ENCODE measurements at places on chromosomes 16 and 17.
A peak's percentile ranks its signal among the peaks of the same experiment; 100 is the strongest.

GRCh38 chr16:65098916-65099315, 22.9 kb downstream of the CDH11 start:
- no peak for DNase-seq

DNA sequence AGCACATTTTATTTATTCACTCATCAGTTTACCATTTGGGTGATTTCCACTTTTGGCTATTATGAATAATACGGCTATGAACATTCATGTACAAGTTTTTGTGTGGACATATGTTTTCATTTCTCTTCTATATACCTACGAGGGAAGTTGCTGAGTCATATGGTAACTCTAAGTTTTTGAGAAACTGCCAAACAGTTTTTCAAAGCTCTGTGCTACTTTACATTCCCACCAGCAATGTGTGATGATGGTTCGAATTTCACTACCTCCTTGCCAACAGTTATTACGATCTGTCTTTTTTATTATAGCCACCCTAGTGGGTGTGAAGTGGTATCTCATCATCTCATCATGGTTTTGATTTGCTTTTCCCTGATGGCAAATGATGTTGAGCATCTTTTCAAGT, 63.7 kb upstream of the MRTFB start:
- no peak for DNase-seq

GRCh38 chr17:30211371-30211770, 24.1 kb downstream of the SLC6A4 start:
- no peak for DNase-seq

DNA sequence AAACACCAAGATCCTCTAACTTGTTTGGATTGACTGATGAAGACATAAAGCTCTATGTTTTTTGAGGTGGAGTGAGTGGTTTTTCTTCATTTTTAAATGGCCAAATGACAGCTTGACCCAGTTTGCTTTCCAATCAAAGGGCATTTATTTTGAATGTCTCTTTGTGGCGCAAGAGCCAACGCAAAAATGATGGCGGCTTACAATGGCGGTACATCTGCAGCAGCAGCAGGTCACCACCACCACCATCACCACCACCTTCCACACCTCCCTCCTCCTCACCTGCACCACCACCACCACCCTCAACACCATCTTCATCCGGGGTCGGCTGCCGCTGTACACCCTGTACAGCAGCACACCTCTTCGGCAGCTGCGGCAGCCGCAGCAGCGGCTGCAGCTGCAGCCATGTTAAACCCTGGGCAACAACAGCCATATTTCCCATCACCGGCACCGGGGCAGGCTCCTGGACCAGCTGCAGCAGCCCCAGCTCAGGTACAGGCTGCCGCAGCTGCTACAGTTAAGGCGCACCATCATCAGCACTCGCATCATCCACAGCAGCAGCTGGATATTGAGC, 329 bp downstream of the NLK start:
- DNase-seq: peak; percentile 52

GRCh38 chr16:67255553-67256221, 6.9 kb downstream of the SLC9A5 start:
- DNase-seq: no peak

GRCh38 chr16:76668207-76668725, 391.1 kb downstream of the CNTNAP4 start:
- DNase-seq: no peak

DNA sequence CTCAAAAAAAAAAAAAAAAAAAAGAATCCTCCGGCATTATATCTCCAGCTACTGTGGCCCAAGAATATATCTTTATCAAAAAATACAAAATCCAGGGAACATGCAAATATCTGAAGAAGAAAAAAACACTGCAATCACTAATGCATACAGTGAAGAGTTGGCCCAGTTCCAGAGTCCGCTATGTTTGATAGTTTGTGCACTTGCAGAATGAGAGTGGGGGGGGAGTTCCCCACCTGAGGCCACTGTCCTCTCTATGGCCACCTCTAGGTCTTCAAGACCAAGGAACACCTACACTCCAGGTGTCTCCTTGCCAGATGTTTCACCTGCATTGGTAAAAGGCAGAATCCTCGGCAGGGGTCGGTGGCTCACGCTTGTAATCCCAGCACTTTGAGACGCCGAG, 4.0 kb downstream of the ZNF785 start:
- DNase-seq: no peak

DNA sequence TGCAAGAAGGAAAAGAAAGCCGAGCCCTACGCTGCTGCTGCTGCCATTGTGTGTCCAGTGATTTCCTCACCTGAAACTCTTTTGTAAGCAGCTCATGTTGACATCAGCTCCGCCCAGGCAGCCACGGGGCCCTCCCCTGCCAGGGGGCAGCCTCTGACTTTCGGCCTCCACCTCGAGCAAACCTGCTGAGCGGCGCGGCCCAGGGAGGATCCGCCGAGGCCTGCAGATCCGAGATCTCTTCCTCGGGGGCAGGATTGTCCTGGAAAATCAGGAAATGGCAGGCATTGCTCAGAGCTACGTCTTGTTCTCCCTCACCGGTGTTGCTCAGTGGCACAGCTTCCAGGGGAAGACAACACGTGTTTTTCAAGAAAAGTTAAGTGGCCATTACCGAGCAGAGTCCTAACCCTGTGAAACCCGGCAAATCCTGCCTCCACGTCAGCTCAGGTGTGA, 35.6 kb upstream of the ZNF750 start:
- DNase-seq: peak; percentile 55

GRCh38 chr17:83143817-83144231, 64.4 kb downstream of the METRNL start:
- DNase-seq: no peak

- no peak for DNase-seq
Measured at GRCh38 chr17:4582691-4583090, 1.6 kb upstream of the SMTNL2 start.

- peak; percentile 66 for DNase-seq
Measured at GRCh38 chr16:89687092-89687940, 827 bp downstream of the CDK10 start.

GRCh38 chr17:2061441-2061958, 6.6 kb downstream of the HIC1 start:
- no peak for DNase-seq

- no peak for DNase-seq
Measured at GRCh38 chr17:14135906-14136590, 66.7 kb downstream of the COX10 start.

DNA sequence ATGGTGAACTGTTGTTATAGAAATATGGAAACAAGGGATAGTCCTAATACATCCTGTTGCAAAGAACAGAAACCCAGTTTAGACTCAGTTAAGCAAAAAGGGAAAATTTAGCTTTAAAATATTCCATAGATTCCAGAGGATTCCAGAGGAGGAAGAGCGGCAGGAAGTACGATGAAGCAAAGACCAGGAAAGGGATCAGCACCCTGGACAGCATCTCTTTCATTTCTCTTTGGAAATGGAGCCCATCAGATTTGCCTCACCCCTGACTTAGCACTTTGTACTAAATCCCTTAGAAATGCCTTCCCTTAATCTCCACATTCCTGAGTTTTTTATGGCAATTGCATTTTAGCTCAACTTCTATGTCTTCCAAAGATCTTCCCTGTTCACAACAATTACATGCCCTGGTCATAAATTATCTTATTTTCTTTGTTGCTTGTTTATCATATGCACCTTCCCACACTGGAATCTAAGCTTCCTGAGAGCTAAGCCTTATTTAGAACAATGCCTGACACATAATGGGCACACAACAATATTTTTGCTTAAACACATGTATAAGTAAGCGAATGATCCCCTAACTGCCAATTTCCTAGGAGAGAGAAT, 150.0 kb upstream of the RBFOX1 start:
- no peak for DNase-seq

DNA sequence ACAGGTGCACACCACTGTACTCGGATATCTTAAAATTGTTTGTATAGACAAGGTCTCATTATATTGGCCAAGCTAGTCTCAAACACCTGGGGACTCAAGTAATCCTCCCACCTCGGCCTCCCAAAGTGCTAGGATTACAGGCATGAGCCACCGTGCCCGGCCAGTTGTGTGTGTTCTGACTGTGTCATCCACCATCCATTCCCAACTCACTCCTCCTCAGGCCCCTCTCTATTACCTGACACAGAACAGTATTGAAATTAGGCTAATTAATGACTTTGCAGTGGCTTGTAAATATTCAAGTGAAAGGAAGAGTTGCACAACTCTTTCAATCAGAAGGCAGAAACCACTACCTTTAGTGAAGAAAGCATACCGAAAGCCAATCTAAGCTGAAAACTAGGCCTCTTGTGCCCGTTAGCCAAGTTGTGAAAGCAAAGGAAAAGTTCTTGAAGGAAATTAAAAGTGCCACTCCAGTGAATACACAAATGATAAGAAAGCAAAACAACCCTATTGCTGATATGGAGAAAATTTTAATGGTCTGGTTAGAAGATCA, 28.7 kb downstream of the GOSR1 start:
- DNase-seq: no peak

- DNase-seq: no peak
Measured at GRCh38 chr17:83203073-83203471, 123.7 kb downstream of the METRNL start.

DNA sequence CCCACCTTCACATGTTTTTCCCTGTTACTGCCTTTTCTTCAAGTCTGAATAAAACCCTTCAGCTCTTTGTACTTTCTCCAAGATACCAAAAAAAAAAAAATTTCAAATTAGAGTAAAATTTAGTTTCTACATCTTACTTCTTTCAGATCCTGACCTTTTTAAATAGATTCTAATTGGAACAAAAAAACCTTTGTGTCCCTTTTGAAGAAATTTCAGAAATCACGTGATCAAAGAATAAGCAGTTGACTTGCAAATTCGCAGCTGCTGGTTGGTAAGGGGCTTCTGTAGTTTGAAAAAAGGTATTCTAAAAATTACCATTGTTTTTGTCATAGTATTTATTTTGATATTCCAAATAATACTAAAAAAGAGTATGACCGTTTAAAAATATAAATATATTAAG, 71.7 kb downstream of the CDC27 start:
- peak; percentile 50 for DNase-seq

DNA sequence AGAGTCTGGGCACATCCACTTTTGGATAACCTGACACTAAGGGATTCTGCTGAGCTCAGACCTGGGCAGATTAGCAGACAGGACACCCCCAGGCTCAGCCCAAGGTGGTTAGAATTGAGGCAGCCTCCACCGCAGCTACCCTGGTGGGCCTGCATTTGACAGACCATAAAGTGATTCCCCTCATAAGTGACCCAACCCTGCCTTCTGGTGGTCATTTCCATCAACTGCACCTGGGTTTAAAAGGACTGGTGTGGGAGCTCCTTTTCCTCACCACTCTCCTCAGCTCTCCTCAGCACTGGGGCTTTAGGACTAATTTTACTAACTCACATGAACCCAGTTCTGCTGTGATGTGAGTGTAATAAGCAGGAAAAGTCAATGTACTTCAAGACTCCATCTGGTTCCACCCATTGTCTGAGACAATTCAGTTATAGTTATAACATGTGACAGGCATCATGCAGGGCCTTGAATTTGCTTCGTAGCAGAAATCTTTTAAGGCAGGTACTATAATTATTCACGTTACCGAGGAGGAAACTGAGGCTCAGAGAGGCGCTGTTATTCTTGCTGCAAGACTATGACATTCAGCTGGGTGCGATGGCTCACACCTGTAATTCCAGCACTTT, 42.5 kb downstream of the MYH3 start:
- DNase-seq: peak; percentile 5

- no peak for DNase-seq
Measured at GRCh38 chr17:82247182-82247823, 18.5 kb downstream of the SLC16A3 start.

- peak; percentile 73 for DNase-seq
Measured at GRCh38 chr17:37147301-37147812, 198.6 kb downstream of the AATF start.

GRCh38 chr16:79856581-79856980, 256.0 kb upstream of the MAF start:
- no peak for DNase-seq

DNA sequence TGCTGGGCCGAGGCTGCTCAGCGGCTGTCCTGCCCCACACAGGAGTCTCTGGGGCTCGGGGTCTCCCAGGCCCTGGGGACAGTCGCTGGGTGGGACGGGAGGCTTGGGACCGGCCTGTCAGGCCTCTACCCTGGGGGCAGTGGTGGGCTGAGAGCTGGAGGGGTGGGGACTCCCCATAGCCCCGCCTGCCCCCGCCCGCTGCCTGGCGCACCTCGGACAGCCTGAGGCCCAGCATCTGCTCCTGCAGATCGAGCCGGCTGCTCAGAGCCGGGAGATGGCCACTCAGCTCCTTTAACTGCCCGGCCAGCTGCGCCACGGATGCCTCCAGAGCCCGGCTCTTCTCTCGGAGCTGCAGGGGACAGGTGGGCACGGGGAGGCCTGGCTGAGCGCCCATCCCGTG, 6.7 kb downstream of the PERCC1 start:
- no peak for DNase-seq

- DNase-seq: no peak
Measured at GRCh38 chr17:80643326-80644099, 98.9 kb downstream of the RPTOR start.

DNA sequence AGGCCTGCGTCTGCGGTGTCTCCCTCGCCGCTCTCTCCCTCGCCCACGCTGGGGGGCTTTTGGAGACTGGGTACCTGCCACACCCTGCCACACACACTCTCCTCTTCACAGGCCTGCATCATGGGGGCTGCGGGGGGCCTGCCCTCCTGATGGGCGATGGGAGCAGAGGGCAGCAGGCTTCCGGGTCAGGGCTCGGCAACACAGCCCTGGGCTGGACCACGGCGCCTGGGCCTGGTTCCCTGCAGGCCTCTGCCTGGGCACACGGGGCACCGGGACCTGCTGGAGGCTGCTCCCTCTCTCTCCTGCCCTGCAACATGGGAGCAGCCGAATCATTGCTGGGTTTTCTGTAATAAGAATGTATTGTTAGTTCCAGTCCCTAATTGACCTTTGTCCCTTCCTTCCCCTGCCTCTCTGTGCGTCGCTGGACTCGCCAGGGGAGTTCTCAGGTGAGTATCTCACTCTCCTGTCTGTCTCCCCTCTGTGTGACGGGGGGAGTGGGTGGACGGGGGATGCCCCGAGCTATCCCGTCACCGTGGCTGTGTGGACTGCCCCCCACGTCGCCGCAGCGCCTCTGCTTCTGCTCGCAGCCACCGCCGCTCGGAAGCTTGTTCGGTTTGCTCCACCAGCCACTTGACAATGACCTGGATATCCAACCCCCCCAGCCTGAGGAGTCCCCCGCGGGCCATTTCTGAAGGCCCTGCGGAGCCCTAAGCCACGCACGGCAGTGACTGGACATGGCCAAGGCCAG, 13.5 kb downstream of the NME3 start:
- DNase-seq: no peak

GRCh38 chr16:85749771-85750145, 1.1 kb downstream of the C16orf74 start:
- no peak for DNase-seq

DNA sequence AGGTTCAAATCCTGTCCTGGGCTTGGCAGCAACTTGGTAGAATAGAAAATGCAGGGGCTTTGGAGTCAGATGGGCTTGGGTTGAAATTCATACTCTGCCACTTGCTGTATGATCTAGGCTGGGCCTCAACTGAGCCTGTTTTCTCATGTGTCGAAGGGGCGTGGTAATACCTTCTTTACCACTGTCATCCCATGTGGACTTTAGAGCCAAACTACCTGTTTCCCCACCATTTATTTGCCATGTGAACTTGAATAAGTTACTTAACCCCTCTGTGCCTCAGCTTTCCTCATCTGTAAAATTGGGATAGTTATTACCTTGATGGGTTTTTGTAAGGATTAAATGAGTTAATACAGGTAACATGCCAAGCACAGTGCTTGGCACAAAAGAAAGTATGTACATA, 106.0 kb downstream of the COPRS start:
- DNase-seq: no peak

- no peak for DNase-seq
Measured at GRCh38 chr17:6381526-6382465, 53.1 kb downstream of the AIPL1 start.

Measured in NCI-H526 (cell line).